Central memory CD8-positive, alpha-beta T cell (primary cell): ENCODE measurements at places on chromosomes 11 and 22.

GRCh38 chr11:102368472-102368871 is 21.5 kb downstream of the BIRC2 start:
- no peak for DNase-seq

- peak; percentile 7 for DNase-seq
Observed at GRCh38 chr11:134654161-134654915, 242.3 kb upstream of the B3GAT1 start.

DNA sequence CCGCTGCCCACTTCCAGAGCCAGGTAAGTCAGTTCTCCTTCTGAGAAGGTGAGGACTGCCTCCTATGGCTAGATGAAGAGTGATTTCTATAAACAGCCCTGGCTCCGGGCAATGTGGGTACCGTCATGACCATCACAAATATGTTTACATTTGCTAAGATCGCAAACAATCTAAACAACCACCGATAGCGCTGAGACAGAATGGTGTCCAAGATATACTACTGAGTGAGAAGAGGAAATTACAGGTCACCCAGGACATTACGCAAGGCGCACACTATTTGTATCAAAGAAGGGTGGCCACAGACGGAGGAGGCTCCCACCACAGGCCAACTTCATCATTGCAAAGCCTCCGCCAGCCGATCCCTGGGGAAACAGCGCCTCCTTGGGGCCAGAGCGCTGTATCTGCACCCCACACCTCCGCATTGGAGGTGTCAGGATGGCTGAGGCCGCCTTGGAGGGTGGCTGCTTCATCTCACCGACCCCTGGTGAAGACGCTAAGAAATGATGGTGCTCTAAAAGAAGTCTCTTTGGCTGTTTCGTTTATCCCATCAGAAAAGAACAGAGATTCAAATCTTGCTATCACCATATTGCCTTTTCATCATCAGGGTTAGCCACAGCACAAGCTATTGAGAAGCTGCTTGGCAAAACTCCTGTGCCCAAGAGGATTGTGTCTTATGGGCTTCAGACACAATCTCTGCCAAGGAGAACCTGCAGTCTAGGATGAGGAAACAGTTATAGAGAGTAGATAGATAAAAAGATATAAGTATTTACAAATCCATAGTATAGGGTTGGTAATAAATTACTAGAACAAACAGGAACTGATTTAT is 12.3 kb upstream of the ASRGL1 start:
- peak; percentile 57 for DNase-seq

GRCh38 chr22:41181349-41182241 is 23.5 kb upstream of the L3MBTL2 start:
- no peak for DNase-seq

DNA sequence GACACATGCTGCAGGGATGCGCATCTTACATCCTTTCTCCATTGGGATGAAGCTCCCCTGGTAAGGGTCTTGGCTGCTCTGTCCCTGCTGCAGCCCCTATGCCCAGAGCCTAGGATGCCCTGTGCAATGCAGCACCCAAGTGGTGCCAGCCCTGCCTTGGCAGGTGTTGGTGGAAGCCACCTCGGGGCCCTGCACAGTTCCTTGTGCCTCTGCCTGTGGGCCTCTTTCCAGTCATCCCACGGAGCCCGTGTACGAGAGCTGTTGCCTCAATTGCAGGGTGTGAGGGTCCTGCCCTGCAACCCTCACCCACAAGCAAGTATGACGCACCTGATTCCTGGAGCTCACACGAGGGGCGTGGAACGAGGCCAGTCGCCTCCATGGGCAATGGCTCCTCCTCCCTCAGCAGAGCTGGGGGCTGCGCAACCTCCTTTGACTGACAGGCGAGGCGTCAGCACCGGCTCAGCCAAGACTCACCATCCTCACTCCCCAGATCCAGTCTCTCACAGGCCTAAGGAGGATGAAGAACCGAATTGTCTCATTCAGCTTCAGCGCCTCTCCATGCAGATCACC is 719.6 kb downstream of the BRD1 start:
- no peak for DNase-seq

- DNase-seq: no peak
Observed at GRCh38 chr11:69216647-69217051, 60.9 kb downstream of the SMIM38 start.

DNA sequence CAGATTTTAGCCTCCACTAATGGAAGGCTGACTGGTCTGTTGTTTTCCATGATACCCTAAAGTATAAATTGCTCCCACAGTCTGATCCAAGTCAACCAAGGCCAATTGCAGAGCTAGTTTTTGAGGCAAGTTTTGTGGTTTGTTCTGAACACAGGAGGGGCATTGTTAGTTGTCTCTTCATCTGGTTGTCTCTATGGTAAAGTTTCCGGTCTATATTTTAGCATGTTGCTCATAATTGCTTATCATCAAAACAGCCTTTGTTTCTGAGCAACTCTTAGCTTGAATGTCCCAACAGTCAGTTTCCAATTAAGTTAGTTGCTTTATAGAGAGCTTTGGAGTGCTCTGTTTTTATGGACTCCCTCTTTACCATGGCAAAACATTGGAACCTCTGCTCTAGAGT is 217.6 kb upstream of the CARD18 start:
- DNase-seq: no peak

DNA sequence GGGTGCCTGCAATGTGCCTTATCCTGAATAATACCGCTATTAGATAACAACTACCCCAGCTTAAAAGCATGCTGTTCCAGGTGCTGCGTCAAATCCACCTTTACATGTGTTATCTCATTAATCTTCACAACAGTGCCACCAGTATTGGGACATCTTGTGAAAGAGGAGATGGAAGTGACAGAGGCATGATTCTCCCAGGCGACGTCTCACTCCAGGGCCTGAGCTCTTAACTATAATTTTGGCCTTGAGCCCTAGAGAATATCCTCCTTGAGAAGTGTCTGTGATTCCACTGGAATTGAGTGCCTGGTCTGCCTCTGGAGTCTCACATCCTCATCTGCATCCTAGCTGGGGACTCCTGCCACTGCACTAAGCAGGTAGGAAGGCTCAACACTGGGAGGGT is 43.8 kb downstream of the RPL27A start:
- DNase-seq: no peak

GRCh38 chr11:63564056-63564774 is 1.0 kb upstream of the PLAAT2 start:
- DNase-seq: no peak

GRCh38 chr11:9701799-9702198 is 37.9 kb downstream of the SWAP70 start:
- no peak for DNase-seq

GRCh38 chr22:37676736-37677492 is 1.5 kb downstream of the LGALS1 start:
- peak; percentile 83 for DNase-seq

DNA sequence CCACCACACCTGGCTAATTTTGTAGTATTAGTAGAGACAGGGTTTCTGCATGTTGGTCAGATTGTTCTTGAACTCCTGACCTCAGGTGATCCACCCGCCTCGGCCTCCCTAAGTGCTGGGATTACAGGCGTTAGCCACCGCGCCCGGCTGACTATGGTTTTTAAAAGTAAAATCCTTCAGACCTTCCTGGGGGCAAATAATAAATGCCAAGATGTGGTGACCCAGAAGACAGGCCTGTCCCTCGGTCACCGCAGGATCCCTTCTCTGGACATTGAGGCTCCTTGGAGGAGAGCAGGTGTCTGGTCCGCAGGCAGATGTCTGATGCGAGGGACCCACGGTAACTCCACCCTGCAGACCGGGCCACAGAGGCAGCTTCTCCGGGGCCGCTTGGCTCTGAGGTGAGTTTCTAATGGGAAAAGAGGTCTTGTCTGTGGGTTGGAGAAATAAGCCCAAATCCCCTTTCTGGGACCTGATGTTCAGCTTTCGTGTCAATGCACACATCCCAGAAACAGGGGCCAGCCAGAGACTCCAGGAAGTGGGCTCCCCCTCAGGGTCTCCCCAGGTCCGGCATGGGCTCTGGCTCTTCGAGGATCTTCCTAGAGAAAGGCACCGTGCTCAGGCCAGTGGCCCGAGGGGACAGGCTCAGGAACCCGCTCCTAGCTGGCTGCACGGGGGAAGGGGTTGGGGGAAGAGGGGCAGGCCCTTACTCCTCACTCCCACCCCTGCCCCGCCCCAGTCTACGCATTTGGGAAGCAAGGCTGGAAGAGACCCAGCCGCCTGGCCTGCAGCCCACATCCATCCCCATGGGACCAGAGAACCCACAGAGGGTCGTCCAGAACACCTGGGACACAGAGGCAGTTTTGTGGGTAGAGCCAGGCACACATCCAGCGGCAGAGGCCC is 100.6 kb downstream of the WNT7B start:
- DNase-seq: no peak

- no peak for DNase-seq
Observed at GRCh38 chr22:49324527-49325491, 502.9 kb downstream of the BRD1 start.

DNA sequence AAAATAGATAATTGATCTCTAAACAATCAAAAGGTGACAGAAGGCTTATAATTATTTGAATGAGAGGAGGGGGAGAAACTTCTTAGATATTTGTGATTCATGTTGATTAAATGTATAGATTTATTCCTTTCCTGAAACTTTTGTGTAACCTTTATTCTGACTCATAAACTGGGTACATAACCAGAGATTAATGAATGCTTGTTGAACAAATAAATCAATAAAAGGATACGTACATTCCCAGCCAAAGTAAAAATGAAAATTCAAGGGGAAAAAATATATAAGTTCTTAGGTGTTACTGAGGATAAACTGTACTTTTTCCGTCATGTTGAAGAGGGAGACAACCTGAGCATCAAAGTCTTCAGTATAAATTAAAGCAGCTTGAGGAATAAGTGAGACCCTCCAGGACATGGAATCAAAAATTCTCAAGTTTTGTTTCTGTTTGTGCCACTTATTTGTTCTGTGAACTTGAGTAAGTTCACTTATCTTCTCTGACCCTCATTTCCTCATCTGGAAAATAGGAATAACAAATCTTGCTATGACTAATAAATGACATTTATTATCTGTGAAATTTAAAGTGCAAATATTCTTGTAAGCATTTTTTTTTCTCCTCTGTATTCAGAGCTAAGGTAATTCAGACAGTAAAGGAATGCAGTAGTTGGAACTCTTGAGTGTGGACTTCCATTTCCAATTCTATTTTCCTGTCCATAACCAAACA is 195.4 kb downstream of the METTL15 start:
- no peak for DNase-seq

GRCh38 chr11:121615501-121615900 is 162.7 kb upstream of the SORL1-AS1 start:
- no peak for DNase-seq

DNA sequence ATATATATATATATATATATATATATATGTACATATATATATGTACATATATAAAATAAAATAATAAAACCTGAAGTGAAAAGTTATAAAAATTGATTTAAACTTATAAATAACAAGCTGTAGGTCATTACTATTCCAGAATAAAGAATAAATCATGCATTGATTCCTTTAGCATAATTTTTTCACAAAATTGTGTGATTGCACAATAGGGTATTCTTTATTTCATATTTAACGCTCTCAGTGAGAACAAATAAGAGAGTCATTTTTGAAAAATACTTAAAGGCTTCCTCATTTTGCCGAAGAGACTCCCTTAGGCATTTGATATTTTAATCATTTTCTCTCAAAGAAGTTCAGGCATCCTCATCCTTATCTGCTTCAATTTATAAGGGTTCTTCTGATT is 41.3 kb upstream of the API5 start:
- DNase-seq: no peak

DNA sequence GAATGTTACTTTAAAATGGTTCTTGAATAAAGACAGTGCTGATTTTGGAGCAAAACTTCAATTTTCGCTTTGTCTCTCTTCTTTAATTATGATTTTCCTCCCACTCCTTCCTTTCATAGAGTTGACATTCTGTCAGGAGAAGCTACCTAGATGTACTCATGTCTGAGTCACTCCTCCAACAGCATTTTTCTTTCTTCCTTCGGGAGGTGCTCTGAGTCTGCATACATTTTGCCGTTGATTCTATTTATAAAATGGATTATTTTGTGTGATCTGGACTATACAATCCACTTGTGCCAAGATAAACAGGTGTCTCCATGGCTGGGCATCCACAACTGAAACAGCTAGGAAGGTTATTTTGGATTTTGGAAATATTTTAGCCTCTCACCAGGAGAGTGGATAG is 588.3 kb upstream of the ANO5 start:
- DNase-seq: no peak

GRCh38 chr11:26048271-26048670 is 283.7 kb upstream of the ANO3 start:
- DNase-seq: no peak

DNA sequence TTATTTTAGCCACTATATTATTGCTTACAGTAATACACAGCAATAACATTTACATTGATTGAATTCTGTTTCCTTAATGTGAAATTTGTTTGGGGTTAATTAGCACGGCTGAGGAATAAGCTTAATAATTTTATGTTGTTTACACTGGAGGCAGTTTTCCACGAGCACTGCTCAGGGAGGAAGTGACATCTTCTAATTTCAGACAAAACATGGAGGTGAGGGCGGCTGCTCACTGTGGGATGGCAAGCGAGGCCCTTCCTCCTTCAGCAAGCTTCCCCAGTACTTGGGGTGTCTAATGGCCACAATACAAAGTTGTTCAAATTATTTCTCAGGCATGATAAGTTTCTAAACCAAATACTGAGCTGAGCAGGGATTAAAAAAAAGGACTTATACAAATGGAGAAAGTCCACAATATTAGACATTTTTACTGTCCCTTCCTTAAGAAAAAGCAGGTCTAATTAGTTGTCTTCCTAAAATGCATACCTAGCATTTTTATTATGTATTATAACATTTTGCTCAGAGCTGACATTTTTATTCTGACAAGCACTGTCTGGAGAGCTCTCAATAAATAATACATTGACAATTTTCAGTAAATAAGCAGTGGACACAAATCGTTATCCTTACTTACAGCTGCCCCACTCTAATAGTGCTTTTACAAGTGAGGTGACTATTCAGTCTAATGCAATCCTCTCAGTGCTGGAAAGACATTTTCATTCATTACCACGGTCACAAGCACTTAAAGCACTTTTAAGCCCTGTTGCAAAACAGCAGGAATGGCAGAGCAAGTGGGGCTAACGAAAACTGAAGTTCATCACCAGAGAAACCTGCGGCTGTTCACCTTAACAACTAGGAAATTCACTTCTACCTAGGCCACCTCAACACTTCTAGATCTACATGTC is 56.2 kb downstream of the SOX6 start:
- DNase-seq: no peak

DNA sequence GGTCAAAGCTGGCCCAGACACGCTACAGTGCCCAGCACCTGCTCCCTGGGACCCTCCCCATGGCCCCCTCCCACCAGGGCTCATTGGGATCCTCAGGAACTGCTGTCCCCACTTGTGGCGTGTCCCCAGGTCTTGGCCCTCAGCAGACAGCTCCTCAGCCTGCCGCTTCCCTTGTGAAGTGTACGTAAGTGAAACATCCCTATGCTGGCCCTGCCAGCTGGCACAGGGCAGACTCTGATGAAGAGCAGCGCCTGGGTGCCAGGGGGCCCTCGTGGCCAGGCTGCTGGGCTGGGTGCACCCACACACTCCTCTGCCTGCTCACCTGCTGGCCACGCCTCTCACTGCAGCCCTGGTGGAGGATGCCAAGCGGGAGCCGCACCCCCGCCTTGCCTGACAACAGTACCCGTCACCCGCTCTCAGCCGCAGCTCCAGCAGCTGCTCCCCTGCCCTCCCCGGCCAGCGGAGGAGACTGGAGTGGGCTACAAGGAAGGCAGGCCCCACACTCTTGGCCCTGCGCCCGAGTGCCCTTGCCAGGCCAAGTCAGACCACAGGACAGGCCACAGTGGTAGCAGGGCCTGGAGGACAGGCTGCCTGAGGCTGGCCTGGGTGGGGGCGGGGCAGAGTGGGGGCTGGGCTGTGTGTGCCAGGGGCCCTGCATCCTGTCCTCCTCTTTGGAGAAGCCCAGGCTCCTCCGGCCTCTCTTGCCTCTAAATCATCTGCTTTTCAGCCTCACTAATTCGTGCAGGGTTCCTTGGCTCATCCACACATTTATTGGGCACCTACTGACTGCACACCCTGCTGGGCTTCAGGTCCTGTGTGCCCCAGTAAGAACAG is 39.5 kb downstream of the IGF2 start:
- DNase-seq: no peak
